ENCODE measurements at places on chromosomes 5 and 9.

- peak; percentile 97 for DNase-seq
Observed at GRCh38 chr5:95760273-95761191, 29.4 kb downstream of the RHOBTB3 start.

- no peak for DNase-seq
Observed at GRCh38 chr5:53369681-53370080, 110.7 kb upstream of the FST start.

DNA sequence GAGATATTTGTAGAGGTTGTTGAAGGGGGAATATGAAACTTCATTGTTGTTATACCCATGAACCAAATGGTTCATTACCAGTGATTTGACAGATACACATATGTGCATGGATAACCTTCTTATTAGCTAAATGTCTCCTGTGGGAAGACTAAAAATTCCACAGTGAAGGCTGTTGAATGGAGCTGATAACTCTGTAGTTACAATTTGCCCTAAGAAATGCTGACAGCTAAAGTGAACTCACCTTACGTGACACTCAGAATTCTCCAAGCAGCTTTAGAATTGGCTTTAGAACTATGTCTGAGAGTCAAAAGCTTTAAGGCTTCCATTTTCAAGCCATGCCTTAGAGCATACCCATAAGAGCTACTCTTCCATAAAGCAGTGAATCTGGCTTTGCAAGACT lies 276.9 kb downstream of the PRELID2 start:
- no peak for DNase-seq

GRCh38 chr5:10673017-10673389 lies 88.0 kb downstream of the DAP start:
- DNase-seq = no peak

DNA sequence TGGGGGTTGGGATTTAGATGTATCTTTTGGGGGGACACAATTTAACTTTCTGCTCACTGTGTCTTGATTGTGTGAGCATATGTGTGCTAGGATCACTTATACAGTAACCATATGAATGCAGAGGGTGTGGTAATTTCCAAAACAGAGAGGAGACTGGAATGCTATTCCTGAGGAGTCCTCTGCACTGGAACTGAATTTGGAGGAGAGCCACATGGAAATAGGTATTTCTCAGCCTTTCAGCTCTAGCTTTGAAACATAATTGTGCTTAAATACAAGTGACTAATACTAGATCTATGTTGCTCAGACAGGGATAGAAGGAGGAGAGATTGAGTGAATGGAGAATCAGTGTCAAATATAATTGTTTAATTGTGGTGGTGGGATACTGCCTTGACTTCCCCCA lies 45.5 kb downstream of the FOCAD start:
- DNase-seq = peak; percentile 16

DNA sequence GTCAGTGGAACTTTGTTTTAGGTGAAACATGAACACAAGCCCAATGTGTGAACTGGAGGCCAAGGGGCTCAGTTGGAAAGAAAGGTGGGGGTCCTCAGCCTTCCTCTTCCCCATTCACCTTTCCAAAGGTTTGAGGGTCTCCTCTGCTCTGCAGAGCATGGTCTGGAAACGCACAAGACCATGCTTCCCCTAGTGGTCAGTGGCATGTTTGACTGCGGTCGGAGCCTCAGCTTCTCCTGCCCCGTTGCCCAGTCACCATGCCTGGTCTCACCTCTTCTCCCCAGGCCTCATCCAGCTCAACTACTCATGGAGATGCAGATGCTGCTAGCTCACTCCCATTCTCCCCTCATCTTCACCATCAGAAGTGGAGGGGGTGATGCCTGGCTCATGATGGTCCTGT lies 340.3 kb downstream of the GADD45G start:
- no peak for DNase-seq

GRCh38 chr9:109831998-109832658 lies 52.1 kb downstream of the PALM2AKAP2 start:
- no peak for DNase-seq

DNA sequence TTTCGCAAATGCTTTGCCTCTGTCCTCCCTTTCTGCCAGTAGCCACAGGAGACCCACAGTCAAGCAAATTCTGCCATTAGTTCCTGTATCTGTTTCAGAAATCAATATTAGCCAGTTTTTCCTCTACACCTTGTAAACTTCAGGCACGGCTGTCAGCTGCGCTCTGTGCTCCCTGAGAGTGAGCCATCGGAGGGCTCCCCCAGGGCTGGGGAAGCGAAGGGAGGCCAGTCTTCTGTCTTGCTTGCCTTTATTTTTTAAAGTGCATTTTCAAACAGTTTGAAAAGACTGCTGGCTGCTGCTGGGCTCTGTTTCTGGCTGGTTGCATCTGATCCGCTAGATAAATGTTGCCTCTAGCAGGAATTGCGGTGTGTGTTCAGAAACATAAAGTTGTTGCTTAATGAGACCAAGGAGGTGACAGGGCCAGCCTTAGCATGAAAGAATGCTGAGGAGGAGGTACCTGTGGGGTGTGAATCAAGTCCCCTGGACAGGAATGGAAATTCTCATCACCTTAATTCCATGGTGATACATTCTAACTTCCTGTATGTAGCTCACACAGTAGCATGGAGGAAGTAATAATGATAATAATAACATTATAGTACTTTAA lies 421.7 kb upstream of the KIF2A start:
- no peak for DNase-seq

GRCh38 chr5:174412374-174412773 lies 312.0 kb upstream of the MSX2 start:
- no peak for DNase-seq

GRCh38 chr5:100797861-100798260 lies 105.2 kb downstream of the ST8SIA4 start:
- DNase-seq = no peak

DNA sequence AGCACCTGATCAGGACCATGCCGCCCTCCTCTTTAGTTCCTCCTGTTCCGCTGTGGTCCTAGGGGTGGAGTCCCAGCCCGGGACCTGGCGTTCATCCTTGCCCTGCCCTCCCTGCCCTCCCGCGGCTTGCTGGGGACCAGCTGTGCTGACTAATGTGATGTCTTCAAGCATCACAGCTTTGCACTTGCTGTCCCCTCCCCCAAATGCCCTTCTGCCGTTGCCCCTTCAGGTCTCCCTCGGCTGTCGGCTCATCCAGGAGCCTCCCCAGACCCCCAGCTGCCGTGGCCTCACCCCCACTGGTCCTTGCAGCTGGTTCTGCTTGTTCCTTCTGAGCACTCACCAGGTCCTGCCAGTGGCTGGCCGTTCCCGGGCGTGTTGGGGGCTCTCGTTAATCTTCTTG lies 19.9 kb downstream of the RXRA start:
- no peak for DNase-seq

DNA sequence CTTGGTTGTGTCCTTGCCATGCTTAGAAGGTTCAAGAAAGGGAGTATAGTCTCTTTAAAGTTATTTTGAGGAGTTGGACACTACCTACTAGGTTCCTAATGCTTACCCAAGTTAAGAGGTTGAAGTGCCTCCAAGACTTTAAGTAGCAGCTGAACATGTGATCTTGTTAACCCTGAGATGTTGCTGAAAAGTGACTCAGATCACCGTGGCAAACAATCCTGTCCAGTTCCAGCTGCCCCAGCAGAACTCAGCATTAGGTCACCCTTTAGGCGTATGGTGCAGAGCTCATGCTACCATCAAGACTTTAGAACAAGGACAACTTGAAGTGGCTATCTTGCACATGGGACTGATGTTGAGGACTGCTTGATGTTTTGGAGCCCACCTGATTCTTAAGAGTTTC lies 22.5 kb downstream of the ZNF462 start:
- no peak for DNase-seq

- no peak for DNase-seq
Observed at GRCh38 chr9:90640361-90640760, 2.3 kb downstream of the DIRAS2 start.

GRCh38 chr9:18520416-18521047 lies 46.6 kb downstream of the ADAMTSL1 start:
- DNase-seq = no peak

- DNase-seq = no peak
Observed at GRCh38 chr9:21967169-21967568, 27.0 kb downstream of the CDKN2A start.

DNA sequence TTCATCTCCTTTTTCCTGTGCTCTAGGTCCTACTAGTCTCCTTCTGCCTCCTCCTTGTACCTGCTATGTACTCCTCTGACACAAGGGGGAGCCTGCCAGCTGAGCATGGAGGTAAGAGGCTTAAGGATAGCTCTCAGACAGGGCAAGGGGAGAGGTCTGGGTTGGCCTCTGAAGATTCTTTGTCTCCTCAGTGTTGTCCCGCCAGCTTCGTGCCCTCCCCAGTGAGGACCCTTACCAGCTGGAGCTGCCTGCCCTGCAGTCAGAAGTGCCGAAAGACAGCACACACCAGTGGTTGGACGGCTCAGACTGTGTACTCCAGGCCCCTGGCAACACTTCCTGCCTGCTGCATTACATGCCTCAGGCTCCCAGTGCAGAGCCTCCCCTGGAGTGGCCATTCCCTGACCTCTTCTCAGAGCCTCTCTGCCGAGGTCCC lies 3.8 kb downstream of the CREB3 start:
- no peak for DNase-seq

DNA sequence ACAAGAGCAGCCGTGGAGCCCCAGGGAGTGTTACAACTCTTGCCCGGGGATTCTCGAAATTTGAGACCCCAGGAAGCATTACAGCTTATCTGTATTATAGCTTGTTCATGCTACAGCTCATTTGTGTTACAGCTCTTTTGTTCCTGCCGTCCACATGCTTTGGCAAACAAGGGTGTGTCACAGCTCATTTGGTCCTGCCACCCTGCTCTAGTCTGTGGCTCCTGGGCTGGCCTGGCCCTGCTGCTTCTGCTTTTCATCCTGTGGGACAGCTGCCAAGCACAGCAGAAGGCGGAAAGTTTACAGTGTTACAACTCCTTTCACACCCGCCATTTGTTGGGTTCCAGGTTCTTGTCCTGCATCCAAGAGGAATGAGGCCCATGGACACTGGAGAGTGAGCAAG lies 685.0 kb downstream of the SLCO4C1 start:
- no peak for DNase-seq

GRCh38 chr5:1639757-1640156 lies 116.0 kb upstream of the LPCAT1 start:
- DNase-seq = no peak

- no peak for DNase-seq
Observed at GRCh38 chr9:128372784-128373183, 1.6 kb downstream of the URM1 start.

DNA sequence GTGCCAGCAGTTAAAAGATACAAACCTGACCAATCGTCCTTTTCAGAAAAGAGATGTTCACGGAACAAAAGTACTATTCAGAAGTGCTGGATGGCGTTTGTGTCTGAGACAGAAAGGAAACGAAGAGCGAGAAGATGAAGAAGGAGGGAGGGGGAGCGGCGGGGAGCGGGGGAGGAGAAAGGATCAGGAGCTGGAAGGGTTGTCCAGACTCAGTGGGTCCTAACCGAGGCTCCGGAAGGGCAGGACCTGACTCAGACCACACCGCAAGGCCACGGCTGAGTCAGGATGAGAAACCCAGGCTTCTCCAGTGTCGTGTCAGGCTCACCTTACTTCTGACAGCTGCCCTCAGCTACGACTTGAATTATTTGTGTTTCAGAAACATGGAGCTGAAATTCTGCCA lies 46.2 kb downstream of the PAX5 start:
- no peak for DNase-seq

- DNase-seq = no peak
Observed at GRCh38 chr5:72465066-72465465, 42.1 kb downstream of the ZNF366 start.

- no peak for DNase-seq
Observed at GRCh38 chr9:117747386-117747970, 43.3 kb downstream of the TLR4 start.

DNA sequence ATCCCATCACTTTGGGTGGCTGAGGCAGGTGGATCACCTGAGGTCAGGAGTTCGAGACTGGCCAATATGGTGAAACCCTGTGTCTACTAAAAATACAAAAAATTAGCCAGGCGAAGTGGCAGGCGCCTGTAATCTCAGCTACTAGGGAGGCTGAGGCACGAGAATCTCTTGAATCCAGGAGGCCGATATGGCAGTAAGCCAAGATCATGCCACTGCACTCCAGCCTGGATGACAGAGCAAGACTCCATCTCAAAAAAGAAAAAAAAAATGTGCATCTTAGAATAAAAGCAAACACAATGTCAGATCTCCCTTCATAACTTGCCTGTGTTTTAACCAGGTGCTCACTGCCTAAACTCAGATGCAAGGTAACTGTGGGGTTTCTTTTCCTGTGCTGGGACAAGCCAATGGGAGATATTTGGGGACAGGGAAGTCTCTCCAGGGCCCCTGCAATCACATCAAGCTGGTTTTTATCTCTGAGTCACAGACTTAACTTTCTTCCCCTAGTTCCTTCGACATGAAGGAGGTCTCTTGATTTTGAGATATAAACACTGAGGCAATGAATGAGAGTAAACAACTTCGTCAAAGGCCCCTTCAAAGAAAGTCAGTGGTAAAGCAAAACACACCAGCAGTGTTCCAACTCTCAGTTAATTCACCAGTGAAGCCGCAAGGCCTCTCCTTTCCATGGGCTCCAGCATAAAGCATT lies 99.1 kb downstream of the SNX18 start:
- DNase-seq = no peak

- DNase-seq = no peak
Observed at GRCh38 chr5:173673295-173674101, 57.0 kb upstream of the BOD1 start.

DNA sequence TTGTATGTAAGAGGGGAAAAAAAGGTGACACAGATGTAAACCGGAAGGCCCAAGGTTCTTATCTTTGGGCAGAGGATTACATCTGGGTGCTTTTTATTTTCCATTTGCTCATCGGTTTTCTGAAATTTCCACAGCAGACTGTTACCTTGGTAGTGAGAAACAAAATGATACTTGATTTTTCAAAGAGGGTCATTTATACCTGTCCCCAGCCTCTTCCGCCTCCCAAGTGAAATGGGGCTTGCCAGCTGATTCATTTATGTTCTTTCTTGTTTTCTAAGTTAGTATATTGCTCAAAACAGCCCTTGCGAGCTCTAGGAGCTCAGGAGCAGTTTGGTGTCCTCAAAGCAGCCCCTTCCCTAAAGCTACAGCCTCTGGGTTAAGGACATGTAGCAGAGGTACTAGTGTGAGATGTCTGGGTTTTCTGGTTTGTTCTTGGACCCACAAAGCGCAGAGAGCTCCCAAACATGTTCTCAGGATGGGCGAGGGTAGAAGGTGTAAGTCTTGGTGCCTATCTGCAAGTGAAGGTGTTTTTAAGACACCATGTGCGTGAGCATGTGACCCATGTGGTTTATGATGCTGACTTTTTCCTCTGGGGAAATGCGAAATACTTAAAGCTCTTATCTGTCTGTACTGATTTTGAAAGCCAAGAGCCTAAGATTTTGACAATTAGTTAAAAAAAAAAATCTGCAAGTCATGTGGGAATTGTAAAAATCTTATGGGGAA lies 38.3 kb downstream of the DAPK1 start:
- no peak for DNase-seq

GRCh38 chr5:154860123-154860522 lies 1.7 kb downstream of the CNOT8 start:
- DNase-seq = no peak

DNA sequence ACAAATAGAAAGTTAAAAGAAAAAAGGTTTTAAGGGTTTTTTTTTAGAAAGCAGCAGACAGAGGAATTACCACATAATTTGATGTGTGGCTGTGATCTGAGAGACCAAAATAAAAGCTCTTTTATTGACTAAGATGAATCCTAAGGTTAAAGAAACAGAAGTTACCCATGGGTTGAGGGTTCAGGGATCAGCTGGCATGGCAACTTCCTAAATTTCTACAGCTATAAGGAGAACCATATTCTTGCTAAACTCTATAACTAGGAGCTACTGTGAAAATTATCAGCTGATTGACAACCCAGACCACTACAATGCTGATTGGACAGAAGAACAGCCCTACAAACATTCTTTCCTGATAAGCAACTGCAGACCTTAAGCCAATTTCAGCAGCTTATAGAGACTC lies 40.2 kb downstream of the TMEM215 start:
- no peak for DNase-seq

GRCh38 chr9:19516348-19516747 lies 107.5 kb downstream of the ACER2 start:
- no peak for DNase-seq

Data from fibroblast of skin of left biceps (primary cell).